ENCODE measurements at places on chromosomes 3 and 15. TPM values are rescaled to one million over a fixed set of nuclear protein-coding genes. Genes with fewer than 3 reads are reported as not detected.

The CPLX3 gene
- not detected for total RNA-seq

The PLA2G4F gene
- total RNA-seq = 0.46 TPM

The CX3CR1 gene
- total RNA-seq = not detected

The A4GNT gene
- not detected for total RNA-seq

The FRMD4B gene
- total RNA-seq = 39.9 TPM

The P2RY1 gene
- 2.0 TPM for total RNA-seq

The FANCD2OS gene
- total RNA-seq = not detected

The IGSF11 gene
- not detected for total RNA-seq

The NR1I2 gene
- 0.08 TPM for total RNA-seq

The CASR gene
- total RNA-seq = not detected

The ANKRD34C gene
- total RNA-seq = not detected

The GRK7 gene
- not detected for total RNA-seq

The LRRC15 gene
- total RNA-seq = not detected

The CLEC3B gene
- not detected for total RNA-seq

The DBR1 gene
- 8.9 TPM for total RNA-seq

The MOBP gene
- not detected for total RNA-seq

The CAND2 gene
- 1.0 TPM for total RNA-seq

The RLBP1 gene
- not detected for total RNA-seq

The TMCO5A gene
- not detected for total RNA-seq

The CCDC39 gene
- not detected for total RNA-seq

The ZNF385D gene
- total RNA-seq = not detected

The TMIE gene
- 0.38 TPM for total RNA-seq

The DAG1 gene
- total RNA-seq = 49.1 TPM

The MYEF2 gene
- total RNA-seq = 0.70 TPM

The CPNE4 gene
- total RNA-seq = not detected

The MYO5C gene
- 0.46 TPM for total RNA-seq

The EDEM1 gene
- total RNA-seq = 75.1 TPM

The NSMCE3 gene
- total RNA-seq = 9.6 TPM

The GRAMD2A gene
- total RNA-seq = 7.5 TPM

The PPM1L gene
- 0.31 TPM for total RNA-seq

The RPP25 gene
- 1.6 TPM for total RNA-seq

The IMPG2 gene
- total RNA-seq = 0.04 TPM

The WDR72 gene
- total RNA-seq = 0.19 TPM

The PGBD4 gene
- total RNA-seq = 0.47 TPM

The TM4SF18 gene
- total RNA-seq = 0.46 TPM

The SCAMP2 gene
- 33.7 TPM for total RNA-seq

Data from hair follicular keratinocyte (primary cell).